ENCODE measurements at places on chromosomes 4 and X. TPM values are rescaled to one million over a fixed set of nuclear protein-coding genes. Genes with fewer than 3 reads are reported as not detected.

BST1 gene
- 0.58 TPM for total RNA-seq

GRCh38 chr4:141376769-141377168 lies 156.1 kb downstream of the ZNF330 start:
- no peak for DNase-seq

- no peak for DNase-seq
Observed at GRCh38 chr4:110853242-110853641, 230.4 kb upstream of the PITX2 start.

- DNase-seq = no peak
Observed at GRCh38 chr4:40484346-40485090, 145.1 kb downstream of the RBM47 start.

DNA sequence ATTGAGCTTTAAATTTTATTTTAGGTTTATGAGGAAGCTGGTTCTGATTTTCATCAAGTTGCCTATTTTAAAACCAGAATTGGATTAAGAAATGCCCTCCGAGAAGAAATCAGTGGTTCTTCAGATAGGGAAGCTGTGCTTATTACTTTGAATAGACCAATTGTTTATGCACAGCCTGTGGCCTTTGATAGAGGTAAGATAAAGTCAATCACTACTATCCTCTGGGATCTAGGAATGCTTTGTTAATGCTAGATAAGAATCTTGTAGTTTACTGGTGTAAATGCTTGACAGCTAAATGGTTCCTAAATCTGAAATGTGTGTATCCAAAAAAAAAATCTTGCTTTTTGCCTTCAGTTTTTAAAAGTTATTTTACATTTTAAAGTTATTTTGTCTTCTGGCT lies 73.0 kb upstream of the ADAD1 start:
- DNase-seq = no peak

DNA sequence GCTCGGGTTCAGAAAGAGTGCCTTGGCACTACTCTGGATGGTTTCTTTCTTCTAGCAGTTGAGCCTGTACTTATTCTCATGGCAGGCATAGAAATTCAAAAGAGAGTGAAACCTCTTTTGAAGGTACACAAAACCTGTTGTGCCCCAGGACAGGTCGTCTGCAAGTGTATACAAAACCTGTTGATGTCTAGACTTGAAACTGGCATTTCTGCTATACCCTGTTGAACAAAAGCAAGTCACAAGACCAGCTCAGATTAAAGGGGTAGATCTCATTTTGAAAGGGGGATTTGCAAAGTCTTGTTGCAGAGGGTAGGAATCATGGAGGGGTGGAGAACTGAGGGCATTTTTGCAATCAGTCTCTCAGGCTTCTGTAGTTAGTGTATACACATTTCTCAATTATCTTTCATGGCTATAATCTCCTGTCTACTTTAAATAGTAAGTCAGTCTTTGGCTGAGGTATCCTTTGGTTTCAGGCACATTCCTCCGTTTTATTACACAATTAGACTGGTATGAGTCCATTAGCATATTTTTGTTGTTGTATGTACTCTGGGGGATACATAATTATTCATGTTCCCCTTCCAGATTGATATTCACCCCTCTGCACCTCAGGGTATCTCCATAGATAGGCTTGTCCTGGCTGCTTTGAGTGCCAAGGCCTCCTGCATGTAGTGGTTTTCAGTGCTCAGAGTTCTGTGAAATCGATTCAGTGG lies 251.4 kb downstream of the DTHD1 start:
- no peak for DNase-seq

Measured in mesothelial cell of epicardium (in vitro differentiated cells).